ENCODE measurements at places on chromosomes 7 and 10.
A peak's percentile ranks its signal among the peaks of the same experiment; 100 is the strongest.

DNA sequence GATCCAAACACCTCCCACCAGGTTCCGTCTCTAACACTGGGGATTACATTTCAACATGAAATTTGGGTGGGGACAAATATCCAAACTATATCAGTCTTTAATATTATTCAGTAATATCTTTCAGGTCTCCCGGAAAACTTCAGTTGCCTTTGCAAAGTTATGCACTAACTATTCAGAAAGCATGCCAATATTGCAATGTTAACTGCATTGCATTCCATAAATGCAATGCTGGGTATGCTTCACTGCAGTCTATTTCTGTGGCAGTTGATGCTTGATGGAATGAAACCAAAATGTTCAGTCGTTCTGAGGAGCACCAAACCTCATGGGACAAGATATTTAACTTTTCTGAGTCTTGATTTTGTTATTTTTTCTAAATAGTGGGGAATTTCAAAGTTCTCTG lies 147.5 kb downstream of the SLC16A9 start:
- DNase-seq = no peak

DNA sequence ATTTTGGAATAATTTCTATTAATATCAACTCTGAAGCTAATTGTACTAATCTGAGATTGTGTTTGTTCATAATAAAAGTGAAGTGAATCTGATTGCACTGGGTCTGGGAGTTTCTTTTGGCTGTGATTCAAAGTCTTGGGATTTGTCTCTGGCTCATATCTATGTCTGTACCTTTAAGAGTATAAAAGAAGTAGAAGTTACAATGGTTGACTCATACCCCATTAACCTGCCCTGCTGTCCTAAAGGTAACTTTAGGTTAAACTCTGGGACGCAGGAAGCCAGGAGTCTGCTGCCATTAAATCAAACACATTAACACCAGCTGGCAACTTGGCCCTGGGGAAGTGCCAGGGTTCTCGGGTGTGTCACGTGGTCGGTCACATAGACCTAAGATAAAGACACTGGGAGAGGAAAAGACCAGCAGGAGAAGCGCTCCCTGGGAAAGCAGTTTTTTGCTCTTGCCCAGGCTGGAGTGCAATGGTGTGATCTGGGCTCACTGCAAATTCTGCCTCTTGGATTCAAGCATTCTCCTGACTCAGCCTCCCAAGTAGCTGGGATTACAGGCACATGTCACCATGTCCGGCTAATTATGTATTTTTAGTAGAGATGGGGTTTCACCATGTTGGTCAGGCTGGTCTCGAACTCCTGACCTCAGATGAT lies 17.8 kb downstream of the SCD start:
- peak; percentile 80 for DNase-seq

DNA sequence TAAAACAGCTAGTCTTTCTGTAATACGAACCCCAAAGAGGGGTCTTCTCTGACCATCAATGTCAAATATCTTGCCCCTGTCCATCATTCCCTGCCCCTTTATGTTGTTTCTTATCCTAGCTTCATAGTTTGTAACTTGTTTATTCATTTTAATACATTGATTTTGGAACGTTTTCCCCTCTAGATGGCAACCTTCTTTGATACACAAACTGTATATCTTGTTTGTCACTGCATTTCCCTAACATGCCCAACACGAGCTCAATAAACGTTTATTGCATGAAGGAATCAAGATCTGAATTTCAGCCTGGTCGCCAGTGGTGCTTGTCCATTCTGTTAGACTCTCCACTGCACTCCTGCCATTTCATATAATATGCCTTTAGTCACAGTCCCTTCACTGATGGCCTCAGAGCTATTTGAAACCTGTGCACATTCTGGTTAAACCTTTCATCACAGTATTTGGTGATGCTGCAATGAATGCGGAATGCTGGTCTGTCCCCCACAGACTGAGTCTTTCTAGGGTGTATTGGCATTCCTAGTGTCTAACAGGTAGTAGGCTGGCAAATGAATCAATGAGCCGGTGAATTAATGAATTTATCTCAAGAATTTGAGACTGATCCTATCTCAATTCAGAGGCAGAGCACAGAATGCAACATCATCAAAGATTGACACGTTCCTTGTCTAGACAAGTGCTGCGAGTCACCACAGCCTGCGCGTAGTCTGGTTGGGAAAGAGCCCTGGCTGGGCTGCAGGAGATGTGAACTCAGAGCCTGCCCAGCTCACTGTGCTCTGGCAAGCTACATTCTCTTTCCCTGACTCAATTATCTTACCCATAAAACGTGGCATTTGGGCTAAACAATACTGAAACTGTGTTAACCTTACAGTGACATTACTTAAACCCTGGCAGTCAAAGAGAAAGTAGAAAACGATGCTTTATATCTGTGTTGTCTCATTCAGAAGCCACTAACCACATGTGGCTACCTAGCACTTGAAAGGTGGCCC lies 55.2 kb upstream of the FRMD4A start:
- peak; percentile 35 for DNase-seq

- no peak for DNase-seq
Measured at GRCh38 chr10:74425456-74426001, 274.5 kb downstream of the ADK start.

- DNase-seq = no peak
Measured at GRCh38 chr10:15224948-15225347, 56.5 kb upstream of the NMT2 start.

DNA sequence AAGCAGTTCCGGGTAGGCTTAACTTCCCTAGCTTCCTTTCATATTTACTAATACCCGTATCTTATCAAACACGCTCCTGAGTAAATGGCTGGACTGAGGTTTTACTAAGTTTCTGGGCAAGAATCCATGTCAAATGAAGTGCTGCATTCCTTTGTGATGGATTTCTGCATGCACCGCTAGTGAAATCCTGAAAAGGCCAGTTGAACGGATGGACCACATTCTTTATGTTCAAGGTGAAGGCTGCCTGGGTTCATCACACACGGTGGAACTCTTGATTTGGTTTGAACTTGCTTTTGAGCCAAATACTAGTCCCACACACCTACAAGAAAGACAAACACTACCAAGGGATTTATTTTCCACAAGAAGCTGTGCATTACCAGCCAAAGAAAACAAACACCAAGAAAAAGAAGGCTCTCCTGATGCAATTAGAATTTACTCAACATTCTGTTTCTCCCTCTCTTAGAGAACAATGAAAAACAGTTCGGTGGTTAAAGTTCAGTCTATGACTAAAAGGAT lies 255.0 kb upstream of the SEMA3C start:
- DNase-seq = no peak

DNA sequence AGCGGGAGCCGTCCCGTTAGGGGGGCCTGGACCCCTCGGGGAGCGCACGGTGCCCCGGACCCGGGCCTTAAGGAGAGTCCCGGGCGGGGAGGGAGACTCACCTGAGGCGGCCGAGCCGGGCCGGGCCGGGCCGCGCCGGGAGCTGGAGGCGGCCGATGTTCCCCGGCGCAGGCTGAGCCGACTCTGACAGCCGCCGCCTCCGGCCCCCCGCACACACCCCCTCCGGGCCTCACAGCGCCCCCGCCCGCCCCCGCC lies at the start of gene ACHE:
Gene ACHE (minus strand): TSS at position 188 of the 255 bp plus-strand sequence. CDS start 1,656 bp downstream, outside the sequence.
- no peak for DNase-seq

- no peak for DNase-seq
Measured at GRCh38 chr7:131604841-131605279, 48.4 kb upstream of the PODXL start.

GRCh38 chr7:54780490-54780889 lies 21.5 kb upstream of the SEC61G start:
- DNase-seq = no peak

GRCh38 chr7:108030516-108030915 lies 27.6 kb upstream of the LAMB1 start:
- DNase-seq = peak; percentile 29

GRCh38 chr7:84612981-84613681 lies 418.5 kb upstream of the SEMA3A start:
- DNase-seq = no peak

DNA sequence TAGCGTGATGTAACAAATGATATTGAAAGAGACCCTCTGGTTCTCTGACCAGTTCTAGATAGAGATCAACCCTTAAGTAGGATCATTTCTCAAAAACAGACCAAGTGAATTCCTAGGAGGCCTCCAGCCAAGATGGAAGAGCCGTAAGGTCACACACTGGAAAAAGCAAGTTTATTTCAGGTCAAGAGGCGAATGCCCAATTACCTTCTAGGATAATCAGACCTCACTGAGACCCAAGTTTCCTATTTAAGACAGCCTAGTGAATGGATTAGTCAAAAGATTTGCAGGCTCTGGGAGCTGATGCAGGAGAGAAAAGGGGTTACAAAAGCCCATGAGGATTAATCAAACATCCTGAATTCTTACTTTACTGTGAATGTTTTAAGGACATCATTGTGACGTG lies 486.1 kb upstream of the NRP1 start:
- no peak for DNase-seq

GRCh38 chr10:11095374-11095801 lies 77.7 kb downstream of the CELF2 start:
- DNase-seq = no peak

- DNase-seq = no peak
Measured at GRCh38 chr7:112053737-112054069, 152.5 kb downstream of the DOCK4 start.

GRCh38 chr10:96339956-96340904 lies 18.6 kb downstream of the OPALIN start:
- DNase-seq = peak; percentile 52

GRCh38 chr7:39539816-39540215 lies 26.4 kb upstream of the YAE1 start:
- no peak for DNase-seq

- no peak for DNase-seq
Measured at GRCh38 chr10:111086574-111086973, 9.7 kb downstream of the ADRA2A start.

- DNase-seq = no peak
Measured at GRCh38 chr10:6680735-6681134, 100.7 kb upstream of the PRKCQ start.

DNA sequence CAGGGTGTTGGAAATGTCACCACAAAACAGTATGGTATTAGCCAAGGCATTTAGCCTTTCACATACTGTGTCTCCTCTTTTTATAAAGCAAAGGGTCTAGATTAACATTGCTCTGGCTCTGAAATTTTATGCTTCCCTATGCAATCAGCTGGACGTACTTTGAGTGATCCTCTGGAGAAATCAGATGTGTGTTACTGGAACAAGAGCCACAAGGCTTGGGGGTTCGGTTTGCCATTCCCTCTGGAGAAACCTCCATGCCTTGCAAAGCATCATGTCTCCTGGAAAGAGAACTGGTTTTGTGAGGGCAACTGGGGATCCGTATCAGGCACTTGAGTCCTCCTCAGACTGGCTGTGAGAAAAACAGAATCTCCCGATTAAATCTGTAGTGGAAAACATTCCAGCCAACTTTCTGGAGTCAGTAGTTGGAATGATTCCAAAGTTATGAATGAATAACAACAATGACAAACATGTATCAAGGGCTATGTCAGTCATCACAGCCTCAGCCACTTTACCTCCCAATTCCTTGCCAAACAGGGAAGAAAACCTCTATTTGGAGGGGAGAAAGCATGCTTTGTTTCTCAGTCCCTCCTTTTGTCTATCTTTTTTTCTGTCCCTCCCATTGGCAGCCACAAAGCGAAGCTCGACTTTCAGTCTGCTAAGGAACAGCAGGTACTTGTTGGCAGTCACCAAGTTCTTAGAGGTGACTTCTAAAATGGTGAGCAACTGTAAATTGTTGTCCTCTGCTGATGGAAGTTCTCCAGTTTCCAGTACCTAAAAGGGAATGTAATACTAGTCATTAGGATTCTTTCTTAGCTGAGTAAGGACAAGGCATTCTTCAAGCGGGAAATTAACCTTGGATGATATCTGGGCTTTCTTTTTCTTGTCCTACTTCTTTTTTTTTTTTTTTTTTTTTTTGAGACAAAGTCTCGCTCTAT lies 864.8 kb upstream of the AUTS2 start:
- DNase-seq = no peak

- no peak for DNase-seq
Measured at GRCh38 chr10:45040921-45041542, 40.3 kb downstream of the ZNF22 start.

DNA sequence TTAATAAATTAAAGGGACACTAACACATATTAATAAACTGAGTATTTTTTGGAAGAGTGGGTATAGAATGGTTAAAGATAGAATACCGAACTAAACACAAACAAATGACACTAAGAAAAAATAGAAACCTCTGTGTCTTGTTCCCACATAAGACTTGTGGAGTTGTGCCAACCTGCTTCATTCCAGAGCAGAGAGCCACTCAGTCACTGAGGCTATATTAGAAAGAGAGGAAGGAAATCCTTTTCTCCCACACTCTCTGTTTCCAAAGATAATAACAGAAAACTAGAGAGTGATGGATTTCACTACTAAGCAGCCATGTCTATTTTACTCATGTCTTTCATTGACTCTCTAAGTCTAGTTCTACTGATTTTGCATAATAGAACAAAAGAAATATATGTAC lies 26.0 kb downstream of the CTNNA3 start:
- DNase-seq = no peak

- DNase-seq = no peak
Measured at GRCh38 chr7:106561151-106561550, 99.8 kb downstream of the CCDC71L start.

- no peak for DNase-seq
Measured at GRCh38 chr10:129967579-129968019, 3.5 kb upstream of the EBF3 start.

GRCh38 chr10:78944723-78945312 lies 123.9 kb upstream of the ZMIZ1 start:
- DNase-seq = peak; percentile 31

DNA sequence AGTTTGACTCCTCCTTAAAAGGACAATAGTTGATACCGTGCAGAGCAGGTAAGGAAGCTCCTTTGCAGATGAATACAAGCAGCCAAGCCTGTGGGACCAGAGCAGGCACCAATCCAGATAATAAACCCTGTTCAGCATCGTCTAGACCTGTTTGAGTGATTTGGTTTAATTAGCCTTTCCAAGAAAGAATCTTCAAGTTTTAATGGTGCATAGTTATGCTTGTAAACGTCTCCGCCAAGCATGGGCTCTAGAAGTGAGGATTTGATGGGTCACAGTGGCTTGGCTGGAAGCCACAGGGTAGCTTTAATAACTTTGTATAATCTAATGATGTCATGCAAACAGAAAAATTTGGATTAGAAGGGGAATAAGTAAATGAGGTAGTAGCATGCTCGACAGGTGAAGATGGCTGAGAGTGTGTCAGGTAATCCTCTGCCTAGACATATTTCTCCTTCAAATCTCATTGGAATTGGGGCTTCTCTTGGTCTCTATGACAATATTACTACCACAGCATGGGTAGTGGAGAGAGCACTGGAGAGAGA lies 188.4 kb downstream of the DYNC1I1 start:
- no peak for DNase-seq

DNA sequence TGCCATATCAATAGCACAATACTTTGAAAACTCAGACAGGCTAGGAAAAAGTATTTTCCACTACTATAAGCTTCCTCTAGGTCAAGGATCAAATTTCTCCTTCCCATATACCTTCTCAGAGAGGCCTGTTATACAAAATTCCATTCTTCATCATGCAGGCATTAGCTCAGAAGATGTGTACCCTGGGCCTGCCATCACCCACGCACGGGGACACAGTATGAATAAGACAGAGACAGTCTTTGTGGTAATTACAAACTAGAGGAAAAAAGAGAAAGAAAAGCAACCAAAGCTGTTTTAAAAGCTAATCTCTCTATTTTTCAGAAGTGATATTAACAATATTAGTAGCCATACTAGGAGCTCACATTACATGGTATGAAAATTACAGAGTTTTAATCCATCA lies 236.8 kb upstream of the AOAH start:
- no peak for DNase-seq
